ENCODE measurements at places on chromosomes 3 and 15.

GRCh38 chr3:119524931-119525662 lies 26.8 kb downstream of the TIMMDC1 start:
- no peak for DNase-seq

GRCh38 chr3:47433796-47434195 lies 41.9 kb downstream of the SCAP start:
- DNase-seq, result no peak

- no peak for DNase-seq
Measured at GRCh38 chr3:94251566-94251965, 188.7 kb downstream of the NSUN3 start.

GRCh38 chr3:112653881-112654300 lies 12.9 kb upstream of the CCDC80 start:
- DNase-seq, result no peak

DNA sequence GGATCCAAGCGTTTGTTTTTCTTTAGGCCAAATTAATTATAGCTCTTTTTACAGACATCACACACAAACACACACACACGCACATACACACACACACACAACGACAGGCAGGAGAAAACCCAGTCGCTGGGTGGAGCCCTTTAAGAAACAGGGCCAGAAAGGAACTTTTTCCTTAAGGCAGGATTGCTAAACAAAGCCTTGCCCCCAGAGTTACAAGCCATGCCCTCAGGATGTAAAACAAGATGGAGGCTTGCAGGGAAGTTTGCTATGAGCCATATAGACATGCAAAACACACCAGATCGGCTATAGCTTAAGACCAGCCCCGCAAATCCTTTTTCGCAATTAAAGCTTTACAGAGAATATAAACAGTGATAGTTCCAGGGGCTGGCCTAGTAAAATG lies 16.3 kb upstream of the IQCF2 start:
- DNase-seq, result no peak

GRCh38 chr3:12433823-12434222 lies 50.5 kb upstream of the TSEN2 start:
- no peak for DNase-seq

GRCh38 chr15:62691008-62691407 lies 351.5 kb upstream of the TPM1 start:
- DNase-seq, result no peak

GRCh38 chr3:51955175-51955892 lies at the start of gene GPR62:
GPR62 (plus strand) TSS chr3:51955381; CDS start chr3:51955653, 272 bp downstream.
- DNase-seq, result no peak

- no peak for DNase-seq
Measured at GRCh38 chr3:10956531-10956930, 36.0 kb upstream of the SLC6A1 start.

DNA sequence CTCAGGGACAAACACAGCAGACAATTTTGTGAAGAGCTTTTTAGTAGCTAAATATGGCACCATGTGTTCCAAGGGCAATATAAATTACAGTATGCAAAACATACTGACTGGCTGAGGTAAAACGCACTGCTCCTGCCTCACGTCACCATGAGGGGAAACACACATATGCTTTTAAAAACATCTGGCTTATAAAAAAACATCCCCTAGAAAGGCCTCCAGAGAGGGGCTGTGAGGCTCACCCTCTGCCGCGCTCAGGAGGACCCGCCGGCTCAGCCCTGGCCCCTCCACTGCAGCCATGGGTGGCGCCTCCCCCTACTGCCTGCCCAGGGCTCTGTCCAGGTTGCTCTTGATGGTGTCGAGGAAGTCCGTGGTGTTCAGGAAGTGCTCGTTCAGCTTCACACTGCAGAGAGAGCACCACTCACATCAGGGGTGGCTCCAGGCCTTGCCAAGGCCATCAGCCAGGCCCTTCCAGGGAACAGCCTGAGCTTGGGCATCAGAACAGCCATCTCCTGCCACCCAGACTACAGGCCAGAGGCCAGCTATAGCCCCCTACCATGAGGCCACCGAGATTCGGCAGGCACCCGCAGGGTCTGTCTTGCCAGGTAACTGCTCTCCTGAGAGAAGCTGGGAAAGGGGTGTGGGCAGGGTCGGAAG lies 18.2 kb downstream of the IDH2 start:
- DNase-seq, result no peak

GRCh38 chr3:89250742-89251141 lies 143.3 kb downstream of the EPHA3 start:
- DNase-seq, result no peak

- no peak for DNase-seq
Measured at GRCh38 chr3:106255870-106256248, 387.0 kb upstream of the CBLB start.

DNA sequence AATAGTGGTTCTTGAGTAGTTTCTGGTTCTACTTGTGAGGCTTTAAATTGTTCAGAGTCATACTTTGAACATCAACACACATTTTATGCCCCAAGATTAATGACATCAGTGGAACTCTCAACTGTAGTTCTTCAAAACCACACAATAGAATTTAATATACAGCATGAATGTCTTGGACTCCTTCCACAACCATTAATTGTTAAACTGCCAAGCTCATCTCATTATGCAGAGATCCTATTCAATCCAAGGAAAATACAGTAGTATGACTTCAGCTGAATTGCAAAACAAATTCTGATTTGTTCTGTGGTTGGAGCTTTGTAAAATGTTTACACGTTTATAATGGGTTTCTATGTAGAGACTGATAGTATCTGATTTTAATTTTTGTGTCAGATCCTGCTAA lies 199.2 kb upstream of the SLC2A2 start:
- no peak for DNase-seq

- DNase-seq, result no peak
Measured at GRCh38 chr15:57251308-57251707, 125.0 kb upstream of the CGNL1 start.

DNA sequence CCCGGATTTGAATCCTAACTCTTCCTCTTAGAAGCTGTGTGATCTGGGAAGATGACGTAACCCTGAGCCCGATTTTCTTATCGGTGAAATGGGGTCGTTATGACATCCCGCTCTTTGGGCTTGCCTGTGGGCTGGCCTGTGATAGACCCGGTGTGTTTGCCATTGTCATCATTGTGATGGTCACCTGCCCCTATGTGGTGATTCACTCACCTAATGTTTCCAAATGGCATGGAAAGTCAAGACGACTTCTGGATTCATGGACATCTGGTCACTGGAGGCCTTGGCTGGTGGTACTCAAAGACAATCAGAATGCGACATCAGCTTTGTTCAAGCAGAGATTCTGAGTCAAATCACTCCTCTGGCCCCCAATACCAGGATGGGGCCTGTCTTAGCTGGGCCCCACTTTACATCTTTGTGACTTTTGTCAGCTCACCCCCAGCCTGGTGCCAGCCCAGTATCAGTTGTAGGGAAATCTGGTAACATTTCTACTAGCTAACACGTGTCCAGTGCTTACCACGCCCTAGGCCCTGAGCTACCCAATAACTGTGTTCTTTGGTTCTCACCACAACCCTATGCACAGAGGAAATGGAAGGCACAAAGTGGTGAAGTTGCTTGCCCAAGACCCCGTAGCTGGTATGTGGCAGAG lies 2.8 kb downstream of the TMEM43 start:
- no peak for DNase-seq

GRCh38 chr15:93422476-93422875 lies 333.5 kb upstream of the RGMA start:
- DNase-seq, result no peak

DNA sequence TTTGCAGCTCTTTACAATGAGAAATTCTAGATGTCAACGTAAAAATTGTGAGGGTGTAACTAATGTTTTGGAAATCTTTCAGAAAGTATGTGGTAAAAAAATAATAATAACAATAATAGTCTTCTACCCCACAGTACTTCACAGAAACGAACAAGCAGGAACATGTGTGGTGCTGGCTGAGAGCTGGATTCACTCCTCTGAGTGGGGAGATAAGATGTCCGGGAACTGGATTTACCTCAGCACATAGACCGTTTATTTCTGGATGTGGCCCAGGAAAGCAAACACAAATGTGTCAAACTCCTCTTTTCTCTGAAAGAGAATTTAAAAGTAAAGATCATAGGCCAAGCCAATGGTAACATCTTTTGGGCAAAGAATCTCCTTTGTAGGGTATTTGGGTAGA lies 103.4 kb downstream of the SLC49A4 start:
- DNase-seq, result no peak

- no peak for DNase-seq
Measured at GRCh38 chr3:172315401-172316091, 132.7 kb downstream of the GHSR start.

- DNase-seq, result no peak
Measured at GRCh38 chr15:91284758-91285466, 184.9 kb downstream of the SV2B start.

DNA sequence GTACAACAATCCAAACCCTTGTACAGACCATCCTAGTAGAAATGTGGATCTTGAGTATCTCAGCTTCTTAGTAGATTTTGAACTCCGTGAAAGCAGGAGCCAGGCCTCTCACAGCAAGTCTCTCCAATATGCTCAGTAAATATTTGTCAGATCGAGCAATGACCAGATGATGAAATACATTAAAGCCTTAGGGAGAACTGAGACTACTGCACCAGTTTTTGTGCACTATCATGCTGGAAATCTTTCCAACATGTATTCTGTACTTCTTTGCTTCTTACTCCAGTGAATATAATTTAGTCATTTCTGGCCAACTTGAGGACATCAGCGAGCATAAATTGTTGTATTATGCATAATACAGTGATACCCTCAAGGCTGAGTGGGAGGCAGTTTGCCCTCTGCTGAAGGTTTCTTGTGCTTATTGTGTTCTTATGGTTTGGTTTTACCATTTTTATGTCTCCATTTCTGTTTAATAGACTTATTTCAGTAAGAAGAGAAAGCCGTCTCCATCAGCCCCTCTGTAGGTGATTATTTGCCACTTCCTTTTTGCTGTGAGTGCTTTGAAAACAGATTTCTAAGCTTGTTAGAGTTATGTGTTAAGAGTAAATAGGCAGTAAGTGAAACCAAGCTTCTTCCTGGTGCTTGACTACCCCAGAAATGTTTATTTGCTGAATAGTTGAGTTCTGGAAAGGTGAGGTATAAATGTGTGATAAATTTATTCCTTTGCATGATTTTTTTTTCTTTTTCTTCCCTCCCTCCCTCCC lies 147.1 kb downstream of the PGPEP1L start:
- DNase-seq, result no peak

GRCh38 chr3:47646362-47646761 lies 67.7 kb upstream of the CSPG5 start:
- no peak for DNase-seq

- DNase-seq, result no peak
Measured at GRCh38 chr3:39296197-39297077, 16.6 kb upstream of the CX3CR1 start.

DNA sequence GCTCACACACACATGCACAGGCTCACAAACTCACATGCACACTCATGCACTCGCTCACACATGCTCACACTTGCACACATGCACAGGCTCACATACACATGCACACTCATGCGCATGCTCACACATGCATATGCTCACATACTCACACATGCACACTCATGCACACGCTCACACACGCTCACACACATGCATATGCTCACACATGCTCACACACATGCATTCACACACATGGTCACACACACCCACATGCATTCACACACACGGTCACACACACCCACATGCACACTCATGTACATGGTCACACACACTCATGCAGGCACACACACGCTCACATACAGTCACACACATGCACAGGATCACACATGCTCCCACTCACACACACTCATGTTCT lies 132.8 kb upstream of the SMAD3 start:
- no peak for DNase-seq

DNA sequence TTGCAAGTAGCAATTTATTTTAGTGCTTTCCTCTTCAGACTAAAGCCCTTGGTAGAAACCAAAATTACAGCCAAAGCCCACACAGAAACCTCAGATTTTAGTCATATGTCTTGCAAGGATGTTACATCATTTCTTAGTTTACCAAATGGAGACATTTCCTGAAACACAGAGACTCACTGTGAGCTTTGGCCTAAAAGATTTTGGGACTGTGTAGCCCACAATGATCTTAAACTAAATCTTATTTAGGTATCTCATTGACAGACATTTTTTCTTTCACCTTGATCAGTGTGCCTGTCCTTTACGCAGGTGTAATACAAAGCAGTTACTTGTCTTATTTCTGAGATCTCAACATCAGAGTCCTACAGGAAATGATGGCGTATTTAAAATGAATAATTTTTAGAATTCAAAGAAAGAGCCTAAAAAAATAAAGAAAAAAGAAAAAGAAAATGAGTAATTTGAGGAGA lies 27.8 kb upstream of the AP4E1 start:
- DNase-seq, result no peak

- no peak for DNase-seq
Measured at GRCh38 chr3:101219842-101220560, 100.4 kb downstream of the IMPG2 start.

Data from activated T-helper 9 cell treated with anti-CD3 and anti-CD28 coated beads, Interleukin-2, amount 50 U/mL, for 16 hours (primary cell).